ENCODE measurements at places on chromosomes 6 and 20. TPM values are rescaled to one million over a fixed set of nuclear protein-coding genes. Genes with fewer than 3 reads are reported as not detected.

The NELFE gene
- total RNA-seq = 62.9 TPM

The PTPRK gene
- total RNA-seq = 34.5 TPM

The RIMS4 gene
- total RNA-seq = not detected

The C6orf15 gene
- not detected for total RNA-seq

The ZNF343 gene
- total RNA-seq = 11.0 TPM

The C20orf144 gene
- total RNA-seq = 0.63 TPM

The HLA-DRA gene
- total RNA-seq = 0.89 TPM

The PRSS16 gene
- total RNA-seq = not detected

The EMILIN3 gene
- not detected for total RNA-seq

The MRAP2 gene
- 1.3 TPM for total RNA-seq

The TMEM170B gene
- 0.54 TPM for total RNA-seq

The RIPPLY2 gene
- not detected for total RNA-seq

The MAK gene
- total RNA-seq = not detected

The PDE7B gene
- total RNA-seq = 6.8 TPM

The DEFB132 gene
- total RNA-seq = not detected

The NAPB gene
- total RNA-seq = 8.1 TPM

The CAGE1 gene
- not detected for total RNA-seq

Measured in GM23248 (cell line).